NCI-H2081 (cell line): ENCODE measurements at places on chromosomes 16 and 17.
A peak's percentile ranks its signal among the peaks of the same experiment; 100 is the strongest.

DNA sequence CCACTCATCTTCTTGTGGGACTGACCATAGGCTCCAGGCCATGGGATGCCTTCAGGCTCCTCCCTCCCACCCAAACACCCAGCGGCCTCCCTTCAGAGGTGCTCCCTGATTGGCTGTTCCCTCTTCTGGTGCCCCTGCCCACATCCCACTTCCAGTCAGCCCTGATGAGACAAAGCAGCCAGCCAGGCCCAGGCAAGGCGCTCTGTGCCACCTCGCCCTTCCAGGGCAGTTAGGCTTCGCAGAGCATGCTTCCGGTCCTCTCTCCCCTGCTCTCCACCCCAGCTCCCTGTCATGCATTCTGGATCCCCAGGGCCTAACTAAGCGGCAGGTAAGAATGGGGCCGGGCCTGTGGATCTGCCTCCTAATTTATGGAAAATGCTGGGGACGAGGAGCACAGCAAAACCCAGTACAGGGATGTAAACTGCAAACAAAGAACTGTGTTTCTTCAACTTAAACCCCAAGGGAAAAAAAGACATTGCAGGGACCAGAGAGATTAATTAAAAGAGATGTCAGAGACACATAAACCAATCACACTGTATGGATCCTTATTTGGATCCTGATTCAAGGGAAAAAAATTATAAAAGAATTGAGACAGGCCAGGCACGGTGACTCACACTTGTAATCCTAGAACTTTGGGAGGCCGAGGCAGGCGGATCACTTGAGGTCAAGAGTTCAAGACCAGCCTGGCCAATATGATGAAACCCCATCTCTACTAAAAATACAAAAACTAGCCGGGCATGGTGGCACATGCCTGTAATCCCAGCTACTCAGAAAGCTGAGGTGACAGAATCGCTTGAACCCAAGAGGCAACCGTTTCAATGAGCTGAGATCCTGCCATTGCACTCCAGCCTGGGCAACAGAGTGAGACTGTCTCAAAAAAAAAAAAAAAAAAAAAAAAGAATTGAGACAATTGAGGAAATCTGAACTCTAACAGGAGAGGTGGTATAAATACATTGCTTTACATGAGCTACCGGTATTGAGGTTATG is 26.0 kb downstream of the ZDHHC7 start:
- DNase-seq, result no peak

DNA sequence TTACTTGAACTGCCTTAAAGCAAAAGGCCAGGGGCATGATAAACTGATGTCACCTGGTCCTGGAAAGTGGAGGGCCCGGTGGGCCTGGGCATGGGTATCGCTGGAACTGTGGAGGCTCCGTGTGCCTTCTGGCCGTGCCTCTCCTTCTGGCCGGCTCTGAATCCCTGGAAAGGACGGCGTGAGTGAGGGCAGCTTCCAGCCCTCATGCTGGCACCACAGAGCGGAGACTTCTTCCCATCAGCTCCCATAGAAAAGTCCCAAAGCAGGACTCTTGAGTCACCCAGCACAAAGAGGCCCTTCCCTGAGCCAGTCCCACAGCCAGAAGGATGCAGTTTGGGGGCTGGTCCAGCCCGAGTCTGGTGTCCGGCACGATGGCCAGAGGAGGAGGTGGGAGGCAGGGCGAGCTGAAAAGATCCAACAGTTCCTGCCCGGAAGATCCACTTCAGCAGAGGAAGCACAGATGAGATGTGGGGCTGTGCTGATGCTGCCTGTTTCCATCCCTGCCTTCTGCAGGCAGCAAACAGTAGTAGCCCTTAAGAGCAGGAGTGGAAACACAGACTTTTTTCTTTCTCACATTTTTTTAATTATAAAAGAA is 7.8 kb downstream of the GAA start:
- DNase-seq, result no peak

GRCh38 chr17:28053725-28054124 is 11.2 kb downstream of the NLK start:
- DNase-seq, result no peak

GRCh38 chr16:84932681-84933080 is 78.7 kb downstream of the ZDHHC7 start:
- no peak for DNase-seq

DNA sequence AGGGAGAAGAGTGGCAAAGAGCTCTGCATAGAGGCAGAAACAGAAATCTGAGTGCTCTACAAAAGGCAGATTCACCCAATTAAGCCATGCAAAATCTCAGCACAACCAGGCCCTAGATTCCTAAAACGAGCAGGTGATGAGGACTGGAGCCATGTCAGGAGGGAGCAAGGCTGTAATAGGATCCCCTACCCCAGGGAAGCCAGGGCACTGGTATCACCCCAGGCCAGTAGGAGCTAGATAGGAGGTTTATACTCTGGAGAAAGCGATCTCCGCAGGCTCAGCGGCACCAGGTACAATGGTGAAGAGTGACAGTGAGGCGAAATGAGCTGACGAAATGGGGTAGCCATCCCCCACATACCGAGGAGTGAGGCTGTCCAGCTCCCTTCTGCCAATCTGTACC is 171.5 kb downstream of the PARN start:
- no peak for DNase-seq

DNA sequence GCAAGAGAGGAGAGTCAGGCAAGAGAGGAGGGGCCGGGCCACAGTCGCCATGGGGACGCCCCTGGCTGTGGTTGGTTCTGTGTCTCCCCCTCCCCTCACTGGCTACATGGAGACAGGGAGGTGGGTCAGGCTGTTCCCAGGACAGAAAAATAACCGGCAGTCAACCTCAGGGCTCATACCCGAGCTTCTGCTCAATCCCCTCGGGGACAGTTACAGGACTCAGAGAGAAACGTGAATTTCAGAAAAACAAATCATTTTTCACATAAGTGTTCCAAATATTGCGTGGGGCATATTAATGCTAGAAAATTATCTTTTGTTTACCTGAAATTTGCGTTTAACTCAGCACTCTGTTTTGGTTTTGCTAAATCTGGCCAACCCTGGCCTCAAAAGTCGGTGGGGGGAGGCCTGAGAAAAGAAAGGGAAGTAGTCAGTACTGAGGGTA is 22.2 kb upstream of the CPSF4L start:
- no peak for DNase-seq

- peak; percentile 12 for DNase-seq
These were observed 158.3 kb upstream of the NOL11 start for GRCh38 chr17:67559381-67559966.

- DNase-seq, result no peak
These were observed 1094.9 kb upstream of the EEF2KMT start for GRCh38 chr16:6192532-6192931.

- DNase-seq, result no peak
These were observed 18.0 kb downstream of the C17orf67 start for GRCh38 chr17:56815711-56816110.

GRCh38 chr16:56931271-56931891 is 561 bp upstream of the HERPUD1 start:
- no peak for DNase-seq

GRCh38 chr16:4548124-4548523 is 8.0 kb upstream of the C16orf96 start:
- DNase-seq, result no peak

DNA sequence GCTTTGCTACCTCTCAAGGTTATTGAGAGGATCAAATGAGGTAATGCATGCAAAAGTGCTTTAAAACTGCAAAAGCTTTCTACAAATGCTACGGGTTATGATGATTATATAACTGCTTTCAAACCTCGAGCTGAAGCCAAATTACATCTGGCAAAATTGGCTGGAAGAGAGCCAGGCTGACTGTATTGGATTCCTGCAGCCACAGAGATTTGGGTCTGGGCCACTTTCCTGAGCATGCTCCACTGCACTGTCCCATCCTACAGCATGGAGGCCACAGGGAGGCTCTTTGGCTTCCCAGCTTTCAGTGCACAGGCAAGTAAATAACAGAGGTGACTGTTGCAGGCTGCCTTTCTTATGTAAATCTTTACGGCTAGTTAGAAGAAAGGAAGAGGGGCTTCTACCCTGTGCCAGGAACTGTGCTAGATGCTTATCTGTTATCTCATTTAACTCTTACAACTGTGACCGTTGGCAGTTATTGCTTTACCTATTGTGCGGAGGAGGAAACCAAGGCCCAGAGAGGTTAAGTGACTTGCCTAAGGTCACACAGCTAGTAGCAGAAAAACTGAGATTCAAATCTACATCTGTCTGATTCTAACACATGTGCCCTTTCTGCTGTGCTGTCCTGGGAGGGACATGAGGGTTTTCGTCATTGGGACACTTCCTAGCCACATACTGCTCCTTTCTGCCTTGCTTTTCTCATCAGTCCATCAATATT is 121.8 kb downstream of the SPACA3 start:
- DNase-seq, result no peak

- no peak for DNase-seq
These were observed 20.7 kb upstream of the ADCY7 start for GRCh38 chr16:50245417-50246298.

- no peak for DNase-seq
These were observed 230.5 kb upstream of the ASIC2 start for GRCh38 chr17:33523577-33523981.

- no peak for DNase-seq
These were observed 10.1 kb downstream of the COPZ2 start for GRCh38 chr17:48027322-48027981.

GRCh38 chr17:67221062-67221998 is 23.7 kb downstream of the HELZ start:
- peak; percentile 15 for DNase-seq

GRCh38 chr17:44916781-44917241 is 1.5 kb upstream of the GFAP start:
- no peak for DNase-seq

- no peak for DNase-seq
These were observed 6.4 kb downstream of the CYB561 start for GRCh38 chr17:63439687-63440086.

- no peak for DNase-seq
These were observed 64.3 kb upstream of the RBL2 start for GRCh38 chr16:53369921-53370320.

GRCh38 chr17:4449736-4450135 is 16.0 kb downstream of the SPNS3 start:
- DNase-seq, result no peak

DNA sequence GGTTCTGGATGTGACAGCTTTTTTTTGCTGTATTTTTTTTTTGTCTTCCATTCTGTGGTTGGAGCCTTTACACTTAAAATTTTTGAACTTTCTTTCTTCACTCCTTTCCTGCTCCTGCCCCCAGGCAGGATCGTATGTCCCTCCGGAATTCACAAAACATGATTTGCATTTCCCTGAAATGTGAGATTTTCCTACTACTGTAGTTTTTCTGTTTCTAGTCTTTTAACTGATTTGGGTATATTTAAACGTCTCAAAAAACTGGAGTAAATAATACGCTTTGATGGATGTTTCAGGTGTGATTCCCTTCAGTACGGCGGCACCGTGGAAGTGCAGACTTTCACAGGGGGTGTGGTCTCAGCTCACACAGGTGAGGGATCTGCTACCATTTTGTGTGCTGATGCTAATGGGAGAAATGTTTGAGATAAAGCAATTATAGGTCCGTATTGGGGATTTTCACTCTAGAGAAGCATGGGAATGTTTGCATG is 686 bp downstream of the SRCAP start:
- no peak for DNase-seq

DNA sequence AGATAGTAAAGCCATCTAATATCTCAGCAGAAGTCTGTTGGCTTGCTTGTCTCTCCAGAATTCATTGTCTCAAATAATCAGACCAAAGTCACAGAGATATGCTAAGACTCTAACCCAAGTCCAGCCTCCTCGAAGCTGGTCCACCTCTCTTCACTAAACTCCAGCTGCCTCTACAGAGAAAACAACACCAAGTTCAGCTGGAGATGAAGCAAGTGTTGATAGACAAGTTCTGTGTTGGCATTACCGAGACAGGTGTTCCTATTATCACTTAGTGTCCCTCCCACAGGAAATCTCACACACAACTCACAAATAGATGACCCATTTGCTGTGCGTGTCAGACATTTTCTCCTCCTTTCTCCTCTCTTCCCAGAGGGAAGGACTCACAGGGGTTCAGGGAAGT is 164.4 kb upstream of the ANKFN1 start:
- no peak for DNase-seq

GRCh38 chr16:24511792-24512191 is 27.6 kb upstream of the RBBP6 start:
- DNase-seq, result no peak

- no peak for DNase-seq
These were observed 31.2 kb downstream of the TMEM238L start for GRCh38 chr17:10772425-10773380.

DNA sequence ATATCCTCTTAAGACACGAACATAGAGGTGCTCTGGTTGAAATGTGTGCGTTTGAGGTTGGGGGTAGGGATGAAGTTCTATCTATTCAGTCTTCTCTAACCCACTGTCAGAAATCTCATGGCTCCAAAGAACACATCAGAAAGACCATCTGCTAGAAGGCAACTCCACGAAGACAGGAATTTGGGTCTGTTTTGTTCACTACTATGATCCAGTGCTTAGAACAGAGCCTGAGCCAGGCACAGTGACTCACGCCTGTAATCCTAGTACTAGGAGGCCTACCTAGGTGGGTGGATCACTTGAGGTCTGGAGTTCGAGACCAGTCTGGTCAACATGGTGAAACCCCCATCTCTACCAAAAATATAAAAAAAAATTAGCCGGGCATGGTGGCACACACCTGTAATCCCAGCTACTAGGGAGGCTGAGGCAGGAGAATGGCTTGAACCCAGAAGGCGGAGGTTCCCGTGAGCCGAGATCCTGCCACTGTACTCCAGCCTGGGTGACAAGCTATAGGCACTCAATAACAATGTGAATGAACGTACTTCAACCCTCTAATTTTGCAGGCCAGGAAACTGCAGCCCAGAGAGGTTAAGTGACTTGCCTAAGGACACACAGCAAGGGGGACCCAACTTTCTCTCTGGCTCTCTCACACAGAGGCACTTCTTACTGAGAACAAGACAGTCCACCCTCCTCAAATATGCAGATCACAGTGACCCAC is 2.3 kb downstream of the CASKIN2 start:
- DNase-seq, result no peak

- no peak for DNase-seq
These were observed 19.2 kb downstream of the UNC119 start for GRCh38 chr17:28533091-28533807.

DNA sequence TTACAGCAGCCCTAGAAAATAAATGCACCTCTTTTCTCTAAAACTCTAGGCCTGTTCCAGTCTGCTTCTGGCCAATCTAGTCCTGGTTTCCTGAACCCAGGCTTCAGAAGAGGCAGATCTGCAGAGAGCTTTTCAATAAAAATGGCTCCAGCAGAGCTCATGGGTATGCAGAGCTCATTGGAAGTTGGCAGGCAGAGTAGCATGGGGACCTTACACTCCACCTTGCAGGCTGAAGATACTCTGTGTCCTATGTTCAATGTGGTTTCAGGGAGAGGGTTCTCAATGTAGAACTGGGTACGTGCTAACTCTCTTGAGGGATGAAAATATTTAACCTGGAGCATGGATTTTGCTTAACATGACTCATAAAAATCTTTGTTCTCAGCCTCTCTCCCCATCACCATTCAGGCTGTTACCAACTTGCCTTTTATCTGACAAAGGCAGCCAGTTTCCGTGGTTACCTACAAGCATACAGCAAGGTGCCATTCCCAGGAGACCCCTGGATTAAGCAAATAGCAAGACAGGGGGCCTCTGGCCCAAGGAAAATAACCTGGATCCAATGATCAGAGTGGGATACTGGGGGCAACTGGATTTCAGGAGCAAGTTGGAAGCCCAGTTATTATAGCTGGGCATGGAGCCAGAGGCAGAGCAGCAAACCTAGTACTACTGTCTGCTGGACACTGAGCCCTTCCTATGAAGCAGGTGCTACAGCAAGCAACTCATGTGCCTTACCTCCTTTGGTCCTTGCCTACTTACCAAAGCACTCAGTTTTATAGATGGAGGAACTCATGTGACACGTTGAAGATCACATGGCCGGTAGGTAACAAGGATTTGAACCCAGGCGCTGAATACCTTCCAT is 98.2 kb upstream of the DHX40 start:
- no peak for DNase-seq
